CD4-positive, CD25-positive, alpha-beta regulatory T cell (primary cell): ENCODE measurements at places on chromosomes 11 and 22. TPM values are rescaled to one million over a fixed set of nuclear protein-coding genes. Genes with fewer than 3 reads are reported as not detected.

Gene SEPTIN5
- total RNA-seq = 5.2 TPM

- no peak for DNase-seq
These were observed 154.1 kb downstream of the MYO18B start for GRCh38 chr22:25896098-25896497.

DNA sequence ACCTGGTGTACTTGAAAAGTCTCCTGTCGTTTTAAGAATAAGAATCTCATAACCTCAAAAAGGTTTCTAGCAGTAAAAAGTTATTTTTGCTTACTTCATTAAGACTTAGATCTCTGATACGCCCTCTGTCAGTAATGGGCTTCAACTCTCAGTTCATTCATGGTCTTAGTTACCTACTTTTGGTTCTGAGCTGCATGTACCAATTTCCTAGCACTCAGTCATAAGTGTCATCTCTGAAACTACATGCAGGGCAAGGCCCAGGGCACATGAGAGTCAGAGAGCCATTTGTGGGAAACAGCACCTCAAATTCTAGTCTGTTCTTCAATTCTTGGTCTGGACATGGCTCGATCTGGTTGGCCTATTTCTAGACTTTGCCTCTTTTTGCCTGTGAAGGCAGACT, 838.4 kb downstream of the FAM181B start:
- no peak for DNase-seq

Gene MUC6
- total RNA-seq = not detected

Gene CHADL
- 1.2 TPM for total RNA-seq

DNA sequence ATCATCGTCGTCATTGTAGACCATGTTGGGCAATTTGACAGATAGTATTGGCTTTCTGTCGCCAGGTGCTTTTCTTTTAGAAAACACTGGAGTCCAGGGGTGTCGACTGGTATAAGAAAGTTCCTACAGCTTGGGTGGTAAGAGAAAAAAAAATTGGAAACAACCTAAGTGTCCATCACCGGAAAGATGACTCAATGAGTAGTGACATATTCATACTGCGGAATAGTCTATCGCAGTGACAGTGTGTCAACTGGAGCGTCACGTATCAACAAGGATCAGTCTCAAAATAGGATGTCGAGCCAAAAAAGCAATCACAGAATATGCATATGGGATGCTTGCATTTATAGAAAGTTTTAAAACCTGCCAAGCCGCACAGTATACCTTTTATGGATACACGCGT, 157.6 kb downstream of the MN1 start:
- no peak for DNase-seq

DNA sequence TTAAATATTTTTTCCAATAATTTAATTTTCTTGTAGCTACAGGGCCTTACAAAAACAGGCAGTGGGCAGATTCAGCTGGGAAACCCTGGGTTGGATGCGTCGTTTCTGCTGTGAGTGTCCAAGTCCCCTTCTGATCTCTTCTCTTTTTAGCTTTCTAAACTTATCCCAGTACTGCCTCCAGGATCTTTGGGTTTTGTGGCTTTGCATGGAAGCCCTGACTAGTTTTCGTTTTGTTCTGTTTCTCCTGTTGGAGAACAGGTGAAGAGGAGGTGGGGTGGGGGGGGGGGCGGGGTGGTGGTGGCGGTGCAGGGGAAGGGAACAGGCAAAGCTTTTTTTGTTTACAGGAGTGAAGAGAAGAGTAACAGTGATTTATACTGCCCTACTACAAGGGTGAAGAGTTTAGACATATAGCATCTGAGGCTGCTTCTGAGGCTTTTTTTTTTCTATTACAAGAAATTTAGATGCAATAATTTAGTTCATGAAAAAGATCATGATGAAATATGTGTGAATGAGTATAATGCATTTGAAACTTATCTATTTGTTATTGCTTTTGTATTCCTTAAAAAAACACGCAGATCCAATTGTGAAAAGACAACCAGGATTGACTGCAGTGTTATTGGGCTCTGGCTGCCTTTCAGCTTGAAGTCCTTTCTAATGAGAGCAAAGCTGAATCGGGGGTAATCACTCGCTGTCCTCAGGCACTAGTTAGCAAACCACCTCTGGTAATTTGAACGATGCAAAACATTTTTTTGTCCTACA, 142.9 kb downstream of the NCAM1 start:
- no peak for DNase-seq

Gene UBQLN3
- 0.49 TPM for total RNA-seq
